Stimulated activated CD8-positive, alpha-beta memory T cell treated with anti-CD3 and anti-CD28 coated beads, Interleukin-15, amount 100 ng/mL, for 24 hours (primary cell): ENCODE measurements at places on chromosomes 4 and X.

DNA sequence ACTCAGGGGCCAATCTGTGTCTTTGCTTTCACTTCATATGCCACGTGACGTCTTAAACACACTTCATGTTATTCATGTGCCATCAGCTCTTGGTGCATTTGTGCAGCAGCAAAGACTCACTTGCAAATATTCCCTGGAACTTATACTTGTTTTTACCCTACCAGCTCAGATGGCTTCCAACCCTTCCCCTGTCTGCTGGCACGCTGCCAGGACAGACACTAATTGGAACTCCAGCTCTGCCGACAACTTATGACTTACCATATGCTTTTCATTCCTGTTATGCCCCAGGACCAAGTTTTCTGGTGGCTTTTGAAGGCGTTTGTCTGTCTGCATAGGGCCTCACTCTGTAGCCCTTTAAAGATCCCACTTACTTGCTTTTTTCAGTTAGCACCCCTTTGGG lies 261.7 kb upstream of the GNPDA2 start:
- DNase-seq: no peak

DNA sequence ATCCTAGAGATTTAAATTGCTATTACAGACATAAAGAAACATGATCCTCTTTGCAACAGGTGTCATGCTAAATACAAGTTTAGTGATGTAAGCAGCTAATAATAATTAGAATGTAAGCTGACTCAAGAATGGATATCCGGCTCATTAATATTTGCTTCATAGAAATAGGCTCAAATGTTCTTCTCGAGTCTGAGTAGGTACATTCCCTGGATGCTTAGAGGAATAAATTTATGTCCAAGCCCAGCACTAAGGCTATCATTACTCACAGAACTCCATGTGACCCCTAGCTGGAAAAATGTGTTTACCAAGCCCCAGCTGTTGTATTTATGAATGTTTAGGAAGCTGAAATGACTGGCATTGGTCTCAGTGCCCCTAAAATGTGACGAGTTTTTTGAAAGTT lies 87.6 kb upstream of the TSPAN7 start:
- no peak for DNase-seq

- DNase-seq: no peak
Measured at GRCh38 chr4:107442538-107443111, 277.4 kb downstream of the PAPSS1 start.

GRCh38 chrX:28888416-28888815 lies 301.2 kb downstream of the IL1RAPL1 start:
- DNase-seq: no peak

GRCh38 chr4:6500481-6501140 lies 28.2 kb upstream of the PPP2R2C start:
- DNase-seq: no peak

GRCh38 chr4:86223472-86223871 lies 136.4 kb downstream of the MAPK10 start:
- DNase-seq: no peak

DNA sequence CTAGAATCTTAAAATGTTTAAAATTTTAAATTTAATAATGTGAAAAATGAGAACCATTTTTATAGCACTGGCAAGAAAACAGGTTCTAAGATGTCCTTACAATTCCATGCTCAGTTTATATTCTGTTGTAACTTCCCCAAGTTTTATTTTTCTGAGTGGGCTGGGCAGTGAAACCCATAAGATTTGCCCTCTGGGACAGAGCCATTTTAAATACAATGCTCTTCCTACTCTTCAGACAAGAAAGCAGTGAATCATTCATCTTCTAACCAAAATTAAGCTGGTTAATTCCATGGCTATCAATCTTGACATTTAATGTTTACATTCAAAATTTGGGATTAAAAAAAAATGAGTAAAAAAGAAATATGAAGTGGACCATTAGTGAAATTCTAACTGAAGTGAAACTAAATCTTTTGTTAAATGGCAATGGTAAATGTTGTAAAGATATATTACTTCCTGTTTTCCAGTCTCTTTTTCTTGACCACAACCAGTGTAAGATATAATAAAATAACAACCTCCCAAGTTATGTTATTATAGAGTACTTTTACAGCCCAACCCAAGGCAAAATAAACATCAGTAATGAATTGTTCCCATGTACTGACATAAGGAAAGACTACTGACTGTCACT lies 37.2 kb upstream of the PTPN13 start:
- no peak for DNase-seq

DNA sequence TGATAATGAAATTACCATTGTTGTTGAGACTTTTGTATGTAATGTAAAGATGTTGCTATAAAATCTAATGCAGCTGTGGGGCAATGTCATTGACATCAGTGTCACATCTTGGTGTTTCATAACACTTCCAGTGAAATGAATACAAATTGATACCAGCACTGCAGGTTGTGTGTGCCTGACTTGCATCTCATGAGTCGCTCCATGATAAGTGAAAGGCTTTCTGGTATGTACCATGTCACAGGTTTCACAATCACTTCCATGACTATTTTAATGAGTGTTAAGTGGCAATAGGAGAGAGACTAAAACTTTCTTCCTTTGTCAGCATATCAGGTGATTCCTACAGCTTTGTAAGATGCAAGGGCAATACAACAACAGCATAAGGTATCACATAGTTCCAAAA lies 94.4 kb downstream of the ABCB7 start:
- no peak for DNase-seq

GRCh38 chr4:180423712-180424057 lies 1819.5 kb upstream of the TENM3 start:
- no peak for DNase-seq
